ENCODE measurements at places on chromosomes 12 and 14. TPM values are rescaled to one million over a fixed set of nuclear protein-coding genes. Genes with fewer than 3 reads are reported as not detected.

DNA sequence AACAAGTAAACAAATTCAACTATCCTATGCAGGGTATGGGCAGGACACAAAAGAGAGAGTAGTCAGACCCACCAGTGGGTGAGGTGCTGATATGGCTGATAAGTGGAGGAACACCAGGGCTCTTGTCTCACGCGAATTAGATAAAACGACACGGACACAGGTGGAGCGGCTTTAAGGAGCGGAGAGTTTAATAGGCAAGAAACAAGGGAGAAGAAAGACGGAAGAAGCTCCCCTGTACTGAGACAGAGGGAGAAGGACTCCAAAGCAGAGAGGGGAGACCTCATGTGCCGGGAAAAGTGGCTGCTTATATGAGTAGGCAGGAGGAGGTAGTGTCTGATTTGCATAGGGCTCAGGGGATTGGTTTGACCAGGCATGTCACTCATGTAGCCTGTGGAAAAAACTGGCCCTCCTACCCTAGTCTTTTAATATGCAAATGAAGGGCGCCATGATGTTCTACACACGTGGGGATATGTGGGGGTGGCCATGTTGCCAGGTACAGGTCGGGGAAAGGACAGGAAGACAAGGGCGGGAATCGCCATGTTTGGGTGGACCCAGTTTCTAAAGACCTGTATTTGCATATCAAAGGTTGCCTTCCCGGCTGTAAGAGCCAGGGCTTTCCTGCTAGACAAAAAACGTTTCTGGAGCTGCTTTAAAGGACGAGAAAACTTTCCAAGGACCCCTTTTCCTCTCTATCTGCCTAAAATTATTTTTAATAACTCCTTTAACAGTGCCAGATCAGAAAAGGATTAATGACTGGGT lies 28.8 kb downstream of the RPGRIP1 start:
- no peaks in the 10 kb centered on the region for H3K36me3 ChIP-seq
- H3K4me1 ChIP-seq = peaks cover 4% of the 10 kb centered on the region
- peak overlapping the region; percentile 82 for H3K4me3 ChIP-seq
- DNase-seq = peak; percentile 93
- H3K27ac ChIP-seq = peak overlapping the region; percentile 18

IL26 gene
- not detected for polyA plus RNA-seq

SLC17A8 gene
- 0.09 TPM for polyA plus RNA-seq

GUCY2C gene
- not detected for polyA plus RNA-seq

DNA sequence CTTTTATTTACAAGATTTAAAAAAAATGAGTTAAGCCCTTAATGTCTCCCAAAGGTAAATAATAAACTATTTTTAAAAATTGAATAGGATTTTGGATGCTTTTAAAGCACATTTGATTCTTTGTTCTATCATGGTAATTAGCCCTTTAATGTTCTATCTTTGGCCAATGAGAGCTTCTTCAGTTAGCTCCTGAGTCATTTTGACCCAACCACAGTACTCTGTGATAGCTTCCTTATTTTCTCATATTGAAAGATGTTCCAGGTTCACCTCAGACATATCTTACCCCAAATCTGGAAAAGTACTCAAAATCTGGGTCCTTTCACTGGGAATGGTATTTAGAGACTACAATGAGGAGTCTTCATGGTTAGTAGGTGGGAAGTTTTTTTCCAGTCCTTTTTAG lies 98.0 kb downstream of the MYRFL start:
- no peaks in the 10 kb centered on the region for H3K4me1 ChIP-seq
- H3K27ac ChIP-seq = no peak overlapping the region
- DNase-seq = no peak

DNA sequence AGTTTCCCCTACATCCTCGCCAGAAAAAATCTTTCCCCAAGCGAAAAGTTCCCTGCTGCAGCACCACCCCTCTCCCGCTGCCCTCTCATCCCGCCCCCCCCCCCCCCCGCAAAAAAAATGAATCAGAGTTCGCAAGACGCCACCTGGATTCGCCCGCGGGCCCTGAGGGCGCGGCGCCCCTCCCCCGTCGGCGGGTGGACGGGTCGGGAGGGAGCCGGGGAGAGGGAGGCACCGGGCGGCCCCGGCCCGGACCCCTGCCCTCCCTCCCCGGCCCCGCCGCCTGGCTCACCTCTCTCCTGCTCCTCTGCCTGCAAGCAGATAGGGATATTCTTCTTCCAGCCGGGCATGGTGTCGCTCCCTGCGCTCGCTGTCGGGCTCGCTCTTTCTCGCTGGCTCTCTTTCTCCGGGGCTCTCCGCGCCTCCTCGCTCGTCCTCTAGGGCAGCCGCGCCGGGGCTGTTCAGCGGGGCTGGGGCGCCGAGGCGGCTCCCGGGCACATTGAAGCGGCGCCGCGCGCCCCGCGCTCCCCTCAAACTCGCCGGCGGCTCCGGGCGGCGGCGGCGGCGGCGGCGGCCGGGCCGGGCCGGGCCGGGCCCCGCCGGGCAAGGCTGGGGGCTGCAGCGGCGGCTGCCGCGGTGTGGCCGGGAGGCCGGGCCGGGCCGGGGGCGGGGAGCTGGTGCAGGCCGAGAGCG lies 200.3 kb upstream of the CAND1 start:
- no peaks in the 10 kb centered on the region for H3K4me1 ChIP-seq
- no peaks in the 10 kb centered on the region for H3K36me3 ChIP-seq
- H3K27me3 ChIP-seq = no peaks in the 10 kb centered on the region
- peak; percentile 79 for DNase-seq
- peak overlapping the region; percentile 34 for H3K27ac ChIP-seq

ASCL1 gene
- polyA plus RNA-seq = not detected

GRCh38 chr12:95784915-95785314 lies 5.6 kb downstream of the NTN4 start:
- peaks cover 21% of the 10 kb centered on the region for H3K4me1 ChIP-seq
- H3K4me3 ChIP-seq = no peak overlapping the region
- no peak overlapping the region for H3K27ac ChIP-seq
- peaks cover 3% of the 10 kb centered on the region for H3K27me3 ChIP-seq
- DNase-seq = no peak

DNA sequence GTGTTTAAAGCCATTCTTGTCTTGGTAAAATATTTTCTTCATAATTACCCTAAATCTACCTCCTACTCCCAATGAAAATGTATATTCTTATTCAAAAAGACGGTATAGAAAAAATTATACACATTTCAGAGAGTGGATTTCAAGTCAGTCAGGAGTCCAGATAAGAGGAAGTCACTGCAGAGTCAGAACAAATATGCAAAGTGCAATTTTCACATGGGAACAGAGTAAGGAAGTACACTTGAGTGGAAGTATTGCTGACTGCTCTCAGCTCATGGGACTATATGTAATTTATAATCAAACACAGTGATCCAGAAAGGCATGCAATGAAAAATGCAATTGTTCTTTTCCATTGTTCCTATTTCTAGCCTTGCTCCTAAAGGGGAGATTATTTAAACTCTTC lies 1128.0 kb downstream of the AACS start:
- no peaks in the 10 kb centered on the region for H3K36me3 ChIP-seq
- H3K27me3 ChIP-seq = peaks cover 11% of the 10 kb centered on the region
- no peak overlapping the region for H3K4me3 ChIP-seq
- no peak for DNase-seq

DNA sequence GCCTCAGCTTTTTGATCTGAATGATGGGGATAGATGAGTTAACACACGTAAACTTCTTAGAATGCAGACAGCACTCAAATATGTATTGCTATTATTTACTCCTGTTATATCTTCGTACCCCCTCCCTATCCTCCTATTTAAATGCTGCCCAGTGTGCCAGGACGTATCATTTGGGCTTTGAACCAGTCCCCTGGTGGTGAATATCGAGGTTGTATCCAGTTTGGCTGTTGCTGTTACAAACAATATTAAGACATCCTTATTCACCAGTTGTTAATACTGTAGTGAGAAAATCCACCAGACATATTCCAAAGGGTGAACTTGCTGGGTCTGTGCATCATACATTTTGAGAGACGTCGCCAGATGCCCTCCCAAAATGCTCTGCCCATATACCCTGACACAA lies 51.5 kb upstream of the FOXN3 start:
- H3K27ac ChIP-seq = no peak overlapping the region
- DNase-seq = no peak
- H3K36me3 ChIP-seq = no peaks in the 10 kb centered on the region
- H3K27me3 ChIP-seq = no peaks in the 10 kb centered on the region

- no peak for DNase-seq
- no peaks in the 10 kb centered on the region for H3K36me3 ChIP-seq
- no peak overlapping the region for H3K4me3 ChIP-seq
Measured at GRCh38 chr14:34012978-34013720, 62.3 kb upstream of the EGLN3 start.

GNB3 gene
- polyA plus RNA-seq = 1.4 TPM

DNA sequence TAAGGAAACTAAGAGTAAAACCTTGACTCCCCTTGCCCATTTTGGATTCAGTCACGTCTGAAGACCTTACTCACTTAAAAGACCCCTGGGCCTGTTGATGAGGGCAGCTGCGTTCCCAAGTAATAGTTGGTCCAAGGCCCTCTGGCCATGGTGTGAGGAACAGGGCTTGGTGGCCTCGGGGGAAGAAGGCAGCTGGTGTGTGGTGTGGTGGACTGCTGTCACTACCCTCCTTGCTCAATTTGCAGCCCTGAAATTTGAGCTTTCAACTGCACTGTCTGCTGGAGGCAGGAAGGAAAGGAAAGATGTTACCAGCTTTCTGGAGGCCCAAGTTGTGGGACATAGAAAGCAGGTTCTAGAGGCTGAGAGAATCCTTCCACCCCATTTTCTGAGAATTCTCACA lies 128.2 kb downstream of the SLC38A6 start:
- no peak overlapping the region for H3K4me3 ChIP-seq
- no peaks in the 10 kb centered on the region for H3K27me3 ChIP-seq
- DNase-seq = no peak
- no peaks in the 10 kb centered on the region for H3K4me1 ChIP-seq
- H3K36me3 ChIP-seq = no peaks in the 10 kb centered on the region

DNA sequence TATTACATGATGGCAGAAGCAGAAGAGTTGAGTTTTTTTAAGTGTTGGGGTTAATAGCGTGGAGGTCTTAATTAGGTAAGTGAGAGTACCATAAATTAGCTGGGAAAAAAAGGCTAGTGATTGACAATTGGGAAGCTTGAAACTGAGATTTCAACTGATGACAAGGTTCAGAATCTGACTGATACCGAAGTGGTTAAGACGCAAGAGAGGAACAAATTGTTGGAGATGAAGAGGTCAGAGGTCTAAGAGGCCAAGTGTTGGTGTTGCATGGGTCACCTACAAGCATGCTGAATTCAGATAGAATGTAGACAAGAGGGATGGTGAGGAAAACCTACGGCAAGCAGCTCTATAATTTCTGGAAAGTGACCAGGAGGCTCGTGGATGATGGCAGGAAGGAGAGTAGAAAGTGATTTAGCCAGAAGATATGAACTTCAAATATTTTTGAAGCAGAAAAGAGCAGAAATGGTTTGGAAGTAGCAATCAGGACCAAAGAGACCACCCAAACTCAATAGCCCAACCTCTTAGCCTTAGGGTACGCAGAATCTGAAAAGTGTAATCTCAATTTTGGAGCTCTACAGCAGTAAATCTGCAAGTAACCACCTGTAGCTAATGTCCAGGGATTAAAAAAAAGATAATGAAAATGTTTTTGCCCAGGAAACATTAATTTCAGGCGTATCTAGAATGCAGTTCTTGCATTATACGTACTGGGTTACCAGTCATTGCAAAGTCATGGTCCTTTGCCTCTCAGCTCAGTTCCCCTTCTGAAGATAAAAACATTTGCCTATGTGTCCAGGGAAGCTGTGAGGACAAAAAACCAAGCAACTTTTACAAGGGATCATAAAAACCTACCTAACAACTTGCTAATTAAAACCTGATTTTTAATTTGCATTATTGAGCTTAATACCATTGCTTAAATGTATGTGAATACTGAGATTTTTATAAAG lies 1.7 kb upstream of the TMPO start:
- no peak for DNase-seq
- H3K4me3 ChIP-seq = peak overlapping the region; percentile 94
- no peaks in the 10 kb centered on the region for H3K36me3 ChIP-seq
- no peaks in the 10 kb centered on the region for H3K4me1 ChIP-seq
- no peaks in the 10 kb centered on the region for H3K27me3 ChIP-seq
- no peak overlapping the region for H3K27ac ChIP-seq

GPR137C gene
- polyA plus RNA-seq = 0.24 TPM
